ENCODE measurements at places on chromosomes 3 and 15.

GRCh38 chr3:172259111-172259541 is 189.1 kb downstream of the GHSR start:
- DNase-seq, result no peak

DNA sequence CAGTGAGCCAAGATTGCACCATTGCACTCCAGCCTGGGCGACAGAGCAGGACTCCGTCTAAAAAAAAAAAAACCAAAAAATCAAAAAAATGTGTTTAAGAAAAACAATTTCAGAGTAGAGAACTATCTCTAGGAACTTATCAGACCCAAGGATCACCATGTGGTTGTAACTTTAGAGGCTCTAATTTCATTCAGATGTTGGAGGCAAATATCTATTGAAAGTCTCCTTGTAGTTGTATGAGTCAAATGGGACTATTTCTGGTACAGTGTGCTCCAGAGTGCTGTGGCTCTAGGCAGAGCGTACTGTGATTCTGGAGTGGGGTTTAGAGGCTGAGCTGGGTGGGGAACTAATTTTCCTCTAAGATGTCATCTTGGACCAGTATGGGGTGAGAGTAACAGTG is 398.7 kb downstream of the SHQ1 start:
- DNase-seq, result no peak

- DNase-seq, result no peak
Measured at GRCh38 chr3:48634661-48635221, 520 bp downstream of the SLC26A6 start.

GRCh38 chr15:59206623-59207183 is at the start of gene LDHAL6B:
TSS of gene LDHAL6B (plus strand) at chr15:59206843. CDS start at chr15:59206941, 98 bp downstream.
- DNase-seq, result no peak

- DNase-seq, result no peak
Measured at GRCh38 chr3:139916271-139916670, 18.7 kb upstream of the CLSTN2 start.

- no peak for DNase-seq
Measured at GRCh38 chr15:42595626-42596240, 20.3 kb downstream of the STARD9 start.

- no peak for DNase-seq
Measured at GRCh38 chr3:19488939-19489338, 340.6 kb downstream of the KCNH8 start.

DNA sequence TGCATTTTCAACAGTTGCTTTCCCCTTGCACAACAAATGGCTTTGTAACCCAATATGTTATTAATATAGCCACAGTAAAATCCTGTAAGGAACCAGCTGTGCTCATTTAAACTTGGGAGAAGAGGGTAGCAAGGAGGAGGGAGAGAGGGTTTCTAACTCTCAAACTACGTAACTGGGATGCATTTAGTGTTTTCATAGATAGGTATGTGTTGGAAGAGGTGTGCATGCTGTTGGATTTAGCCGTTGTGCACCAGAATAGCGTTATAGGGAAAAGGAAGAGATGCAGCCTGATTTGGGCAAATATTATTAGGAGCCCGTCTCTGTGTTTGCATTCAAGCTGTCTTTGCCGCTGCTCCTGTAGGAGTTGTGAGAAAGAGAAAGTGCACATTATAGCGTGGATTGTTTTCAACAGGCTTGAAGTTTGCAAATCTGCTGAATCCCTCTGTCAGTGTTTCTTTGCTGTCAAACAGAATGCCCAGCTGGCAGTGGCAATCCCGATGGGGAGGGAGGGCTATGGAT is 39.4 kb downstream of the ARPP21 start:
- DNase-seq, result no peak

DNA sequence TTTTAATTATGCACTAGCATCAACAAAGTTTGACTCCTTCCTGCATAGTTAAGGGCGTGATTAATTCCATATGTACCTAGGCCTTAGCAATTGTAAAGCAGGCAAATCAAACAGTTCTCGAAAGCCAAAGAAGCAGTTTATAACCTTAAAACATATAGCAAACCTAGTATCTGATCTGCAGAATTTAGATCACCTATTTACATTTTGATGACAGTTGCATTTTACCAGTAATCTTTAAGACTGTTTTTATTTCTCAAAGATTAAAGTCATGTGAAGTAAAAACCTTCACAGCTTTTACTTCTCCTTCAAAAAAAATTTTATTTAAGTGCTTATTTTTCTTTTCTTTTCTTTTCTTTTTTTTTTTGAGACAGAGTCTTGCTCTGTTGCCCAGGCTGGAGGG is 20.9 kb upstream of the UBP1 start:
- no peak for DNase-seq

DNA sequence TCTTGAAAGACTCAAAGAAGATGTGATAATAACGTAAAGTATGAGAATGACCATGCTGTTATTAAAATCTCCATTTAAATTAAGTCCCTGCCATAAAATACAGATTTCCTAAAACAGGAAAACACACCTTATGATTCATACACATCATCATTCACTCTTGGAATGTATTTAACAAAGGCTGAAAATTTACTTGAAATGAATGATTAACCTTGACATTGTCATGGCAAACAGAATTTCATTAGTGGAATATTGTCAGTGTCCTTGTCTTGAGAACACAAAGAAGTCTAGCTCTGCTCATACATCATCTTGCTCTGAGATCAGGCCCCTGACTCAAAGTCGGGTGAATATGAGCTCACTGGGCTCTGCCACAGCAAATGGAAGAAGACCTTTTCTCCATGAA is 313.9 kb downstream of the FGF12 start:
- no peak for DNase-seq

- no peak for DNase-seq
Measured at GRCh38 chr15:94286583-94286982, 55.2 kb downstream of the MCTP2 start.

Measured in esophagus squamous epithelium (tissue), 5 donors.